ENCODE measurements at places on chromosomes 11 and 22. TPM values are rescaled to one million over a fixed set of nuclear protein-coding genes. Genes with fewer than 3 reads are reported as not detected.

- no peak for DNase-seq
Measured at GRCh38 chr11:105911454-105911853, 110.6 kb downstream of the MSANTD4 start.

GRCh38 chr11:85028329-85029101 lies 598.6 kb downstream of the DLG2 start:
- no peak for DNase-seq

DNA sequence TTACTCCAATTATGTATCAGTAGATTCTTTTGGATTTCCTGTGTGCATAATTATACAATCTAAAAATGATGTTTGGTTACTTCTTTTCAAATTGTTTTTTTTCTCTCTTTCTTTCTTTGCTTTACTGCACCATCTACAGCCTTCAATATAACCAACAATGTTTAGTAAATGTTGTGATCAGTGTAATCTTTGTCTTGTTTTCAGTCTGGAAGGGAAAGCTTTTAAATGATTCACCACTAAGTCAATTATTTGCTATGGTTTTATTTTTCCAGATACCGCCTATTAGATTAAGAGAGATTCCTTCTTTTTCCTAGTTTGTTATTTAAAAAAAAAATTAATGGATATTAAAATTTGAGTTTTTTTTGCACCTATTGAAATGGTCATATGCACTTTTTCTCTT lies 29.8 kb upstream of the ABTB2 start:
- no peak for DNase-seq

DNA sequence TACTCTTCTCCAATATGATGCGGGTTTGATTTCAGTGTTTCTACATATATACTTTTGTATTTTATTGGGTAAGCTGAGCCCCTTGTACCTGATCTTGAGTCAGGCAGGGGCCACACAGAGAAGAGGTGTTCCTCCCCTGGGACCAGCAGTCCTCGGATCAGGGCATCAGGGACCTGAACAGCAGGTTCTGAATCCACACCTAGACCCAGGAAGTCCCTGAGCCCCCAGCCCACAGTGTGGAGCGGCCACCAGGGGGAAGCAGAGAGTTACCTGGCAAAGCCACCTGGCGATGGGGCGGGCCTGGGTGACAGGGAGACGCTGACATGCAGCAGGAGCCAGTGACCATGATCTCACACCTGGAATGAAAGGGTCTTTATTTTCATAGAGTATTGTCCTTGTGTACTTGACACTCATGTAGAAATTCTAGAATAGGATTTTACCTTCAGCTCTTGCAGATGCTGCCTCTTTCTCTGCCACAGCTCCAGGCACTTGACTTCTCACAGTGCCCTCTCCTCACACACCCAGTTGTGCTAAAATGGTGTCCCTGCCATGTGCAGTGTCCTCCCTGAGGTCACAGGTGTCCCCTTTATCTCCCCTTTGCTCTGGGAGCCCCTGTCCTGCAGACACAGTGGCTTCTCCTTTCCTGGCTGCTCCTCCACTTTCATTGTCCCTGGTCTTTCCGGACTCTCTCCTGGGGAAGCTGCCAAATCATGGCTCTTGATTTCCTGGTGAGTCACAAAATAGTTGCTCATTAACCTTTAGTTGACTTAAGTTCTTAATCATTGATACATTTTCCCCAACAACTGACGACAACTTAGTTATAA lies 48.5 kb downstream of the GGTLC2 start:
- no peak for DNase-seq

DNA sequence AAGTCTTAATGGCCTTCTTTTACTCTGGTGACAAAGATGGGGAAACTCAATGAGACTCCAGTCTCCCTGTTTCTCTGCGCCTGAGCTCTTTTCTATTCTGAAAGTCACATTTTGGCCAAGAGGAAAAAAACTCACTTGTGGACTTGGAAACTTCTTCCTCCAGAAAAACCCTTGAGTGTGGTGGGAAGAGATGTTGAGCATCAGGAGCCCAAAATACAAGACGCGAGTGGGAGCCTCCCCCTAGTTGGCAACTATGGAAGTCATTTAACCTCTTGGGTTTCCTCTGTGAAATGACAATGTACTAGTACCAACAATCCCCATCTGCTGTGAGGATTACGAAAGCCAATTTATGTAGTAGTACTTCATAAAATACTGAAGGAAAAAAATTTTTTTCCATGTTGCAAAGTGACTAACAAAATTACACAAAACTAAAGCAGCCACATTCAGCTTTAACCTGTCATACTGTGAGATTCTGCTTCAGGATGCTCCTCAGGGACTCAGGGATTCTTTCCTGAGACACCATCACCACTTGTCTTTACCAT lies 524 bp upstream of the SLC25A17 start:
- no peak for DNase-seq

GRCh38 chr11:114167771-114168448 lies 108.4 kb downstream of the ZBTB16 start:
- DNase-seq, result no peak

DNA sequence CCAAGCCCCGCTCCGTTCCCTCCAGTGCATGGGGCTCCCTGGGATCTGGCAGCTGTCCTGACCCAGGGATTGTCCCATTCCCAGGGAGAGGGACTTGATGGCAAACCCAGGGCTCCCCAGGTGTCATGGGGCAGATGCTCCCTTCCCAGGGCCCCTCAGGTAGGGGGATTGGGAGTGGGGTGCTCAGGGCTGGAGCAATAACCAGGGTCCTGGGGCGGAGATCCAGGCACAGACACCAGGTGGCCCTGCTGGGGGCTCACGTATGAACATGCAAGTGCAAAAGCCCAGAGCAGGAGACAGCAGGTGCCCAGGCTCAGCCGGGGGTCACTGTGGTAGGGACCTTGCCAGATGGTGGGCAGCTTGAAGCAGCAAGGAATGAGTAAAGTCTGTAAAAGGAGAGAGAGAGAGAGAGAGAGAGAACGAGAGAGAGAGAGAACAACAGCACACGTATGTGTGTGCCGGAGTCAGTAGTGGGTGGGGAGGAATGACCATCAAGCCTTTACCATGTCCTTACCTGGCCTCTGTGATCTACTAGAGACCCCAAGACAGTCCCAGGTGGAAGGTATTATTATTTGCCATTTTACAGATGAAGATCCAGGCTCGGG lies 19.3 kb upstream of the MPPED1 start:
- no peak for DNase-seq

GRCh38 chr11:66070604-66071380 lies 720 bp downstream of the PACS1 start:
- no peak for DNase-seq

DNA sequence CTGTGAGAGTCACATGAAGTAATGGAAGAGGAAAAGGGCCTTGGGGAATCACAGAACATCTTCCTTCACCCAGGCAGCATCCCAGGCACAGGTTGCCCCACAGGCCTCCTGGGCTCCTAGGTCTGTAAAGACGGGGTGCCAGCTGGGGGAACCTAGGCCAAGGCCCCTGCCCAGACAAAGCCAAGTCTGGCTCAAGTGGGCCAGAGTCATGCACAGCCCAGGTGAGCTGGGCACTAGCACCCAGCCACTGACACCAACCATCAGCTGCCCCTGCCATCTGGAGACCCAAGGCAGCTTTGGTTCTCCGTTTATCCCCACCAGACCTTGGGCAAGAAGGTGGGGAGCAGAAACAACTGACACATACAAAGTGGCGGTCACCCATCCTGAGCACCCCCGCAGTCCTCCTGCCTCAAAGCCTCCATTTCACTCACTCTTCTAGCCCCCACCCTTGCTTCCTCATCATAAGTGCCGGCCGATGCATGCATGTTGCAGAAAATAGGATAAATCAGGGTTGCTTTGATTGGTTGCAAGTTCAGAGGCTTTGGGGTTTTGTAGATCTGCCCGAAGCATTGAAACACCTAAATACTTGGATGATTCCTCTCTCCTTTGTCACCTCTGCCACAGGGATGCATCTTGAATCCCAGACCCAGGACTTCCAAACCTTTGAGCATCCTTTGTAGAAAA lies 26.5 kb upstream of the TMPRSS4 start:
- no peak for DNase-seq

GRCh38 chr11:109000531-109000930 lies 335.7 kb downstream of the DDX10 start:
- no peak for DNase-seq

GRCh38 chr11:82321206-82321605 lies 412.5 kb downstream of the FAM181B start:
- no peak for DNase-seq

GRCh38 chr11:107956543-107956942 lies 28.3 kb downstream of the RAB39A start:
- no peak for DNase-seq

GRCh38 chr11:66700742-66701141 lies 23.1 kb upstream of the RBM4B start:
- no peak for DNase-seq

- DNase-seq, result no peak
Measured at GRCh38 chr11:1744891-1745700, 5.3 kb downstream of the IFITM10 start.

- no peak for DNase-seq
Measured at GRCh38 chr11:78715639-78716311, 141.1 kb upstream of the NARS2 start.

- no peak for DNase-seq
Measured at GRCh38 chr11:66467034-66467659, 442 bp downstream of the PELI3 start.

Gene HOATZ
- total RNA-seq, result not detected

Gene KDM4E
- not detected for total RNA-seq

Gene GSTT2B
- total RNA-seq, result 3.0 TPM

All from glomerular endothelial cell (primary cell).